ENCODE measurements at places on chromosomes 1 and 21. TPM values are rescaled to one million over a fixed set of nuclear protein-coding genes. Genes with fewer than 3 reads are reported as not detected.

GRCh38 chr1:164719676-164720439 lies 160.9 kb downstream of the PBX1 start:
- no peak for DNase-seq

DNA sequence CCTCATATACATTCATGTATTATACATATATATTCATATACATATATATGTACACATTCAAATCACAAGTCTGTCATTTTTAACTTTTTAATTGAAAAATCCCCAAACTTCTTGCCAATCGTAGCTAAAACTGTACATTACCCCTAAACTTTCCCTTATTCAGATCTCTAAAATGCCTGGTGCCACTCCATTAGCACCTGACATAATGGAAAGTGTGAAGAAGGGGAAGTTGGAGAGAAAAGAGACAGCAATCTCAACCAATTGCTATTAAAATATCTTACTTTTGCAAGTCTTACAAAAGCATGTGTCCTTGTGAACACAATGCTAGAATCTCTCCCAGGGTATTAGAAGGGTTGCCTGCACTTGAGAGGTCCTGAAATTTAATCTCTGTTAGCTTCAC lies 22.7 kb upstream of the PRKACB start:
- DNase-seq: no peak

DNA sequence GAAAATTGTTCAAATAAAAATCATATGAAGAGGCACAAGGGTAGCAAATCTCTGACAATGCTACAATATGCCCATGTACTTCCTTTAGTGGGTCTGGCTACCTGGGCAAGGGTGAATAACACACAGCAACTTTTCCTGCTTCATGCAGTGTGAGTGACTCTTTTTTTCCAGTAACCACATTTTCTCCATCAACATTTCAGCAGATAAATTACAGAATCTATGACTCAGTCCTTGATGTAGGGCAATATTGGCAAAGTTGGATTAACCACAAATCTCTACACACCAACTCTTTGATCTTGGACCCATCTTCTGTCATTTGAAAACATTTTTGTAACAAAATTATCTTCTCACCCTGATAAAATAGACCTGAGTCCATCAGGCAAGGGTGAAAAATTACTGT lies 31.7 kb downstream of the ERICH3 start:
- DNase-seq: no peak

Gene C8A
- not detected for total RNA-seq
